LNCaP clone FGC (cell line): ENCODE measurements at places on chromosomes 16 and 17.
A peak's percentile ranks its signal among the peaks of the same experiment; 100 is the strongest.

DNA sequence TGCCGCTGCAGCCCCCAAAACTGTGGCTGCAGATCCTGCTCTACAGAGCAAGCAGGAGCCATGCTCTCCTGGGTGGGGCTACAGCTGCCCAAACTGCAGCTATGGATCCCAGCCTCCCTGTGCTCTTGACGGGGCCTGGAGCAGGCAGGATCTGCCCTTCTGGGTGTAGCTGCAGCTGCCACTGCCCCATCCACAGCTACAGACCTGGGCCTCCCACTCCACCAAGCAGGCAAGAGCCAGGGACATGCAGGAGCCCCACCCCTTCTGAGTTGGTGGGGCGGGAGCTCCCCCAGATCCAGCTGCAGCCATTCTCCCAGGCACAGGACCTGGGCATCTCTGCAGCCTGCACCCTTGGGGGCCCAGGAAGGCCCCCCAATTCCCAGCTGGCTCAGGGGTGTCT is 551.2 kb upstream of the CA10 start:
- no peak for DNase-seq

- no peak for DNase-seq
Measured at GRCh38 chr17:73625006-73625405, 19.2 kb downstream of the SDK2 start.

DNA sequence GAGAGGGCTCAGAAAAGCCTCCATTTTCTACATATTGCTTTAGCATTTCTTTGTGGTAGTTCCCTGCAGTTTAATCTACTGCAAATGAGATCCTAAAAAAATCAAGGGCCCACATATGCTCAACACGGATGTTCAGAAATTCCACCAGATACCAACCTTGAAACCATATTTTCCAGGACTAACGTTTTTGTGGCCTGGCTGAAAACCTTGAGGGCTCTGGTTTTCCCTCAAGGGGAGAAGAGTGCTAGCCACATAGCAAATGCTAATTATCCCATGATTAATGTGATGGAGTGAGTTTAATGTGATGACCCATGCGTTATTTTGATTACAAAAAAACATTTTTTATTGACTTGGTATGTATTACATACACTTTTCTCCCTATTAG is 68.9 kb downstream of the SNX11 start:
- DNase-seq, result no peak

- no peak for DNase-seq
Measured at GRCh38 chr17:28554565-28554964, 2.1 kb upstream of the UNC119 start.

DNA sequence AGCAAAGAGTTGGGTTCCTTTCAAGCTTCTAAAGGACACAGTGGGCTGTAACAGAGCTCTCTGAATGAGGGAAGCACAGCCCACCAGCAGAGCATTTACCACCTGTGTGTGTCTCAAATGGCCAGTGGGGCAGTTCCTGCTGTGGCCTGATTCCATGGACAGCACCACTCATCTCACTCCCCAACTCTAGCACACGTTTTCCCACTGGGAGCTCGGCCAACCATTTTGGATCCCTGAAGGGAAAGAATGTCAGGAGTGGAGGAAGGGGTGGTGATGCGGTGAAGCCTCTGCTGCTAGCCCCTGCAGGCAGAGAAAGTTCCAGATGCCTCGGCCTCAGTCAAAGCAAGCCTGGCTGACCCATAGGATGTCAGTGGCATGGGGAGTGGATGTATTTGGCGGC is 86.6 kb downstream of the PLXDC1 start:
- DNase-seq, result no peak

DNA sequence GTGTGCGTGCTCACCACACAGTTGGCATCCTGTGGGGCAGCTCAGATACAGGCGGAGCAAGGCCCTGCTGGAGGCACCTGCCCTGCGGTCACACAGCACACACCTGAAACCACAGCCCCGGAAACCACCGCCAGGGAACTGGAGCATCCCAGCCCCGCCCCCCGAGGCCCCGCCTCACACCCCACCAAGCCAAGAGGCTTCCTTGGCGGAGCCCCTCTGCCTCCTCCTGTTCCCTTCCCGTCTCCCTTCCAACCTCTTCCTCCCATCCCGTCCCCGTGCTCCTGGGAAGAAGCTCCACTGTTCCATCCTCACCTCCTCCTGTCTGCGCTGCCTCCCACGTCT is 205.5 kb downstream of the NTN1 start:
- DNase-seq, result no peak

DNA sequence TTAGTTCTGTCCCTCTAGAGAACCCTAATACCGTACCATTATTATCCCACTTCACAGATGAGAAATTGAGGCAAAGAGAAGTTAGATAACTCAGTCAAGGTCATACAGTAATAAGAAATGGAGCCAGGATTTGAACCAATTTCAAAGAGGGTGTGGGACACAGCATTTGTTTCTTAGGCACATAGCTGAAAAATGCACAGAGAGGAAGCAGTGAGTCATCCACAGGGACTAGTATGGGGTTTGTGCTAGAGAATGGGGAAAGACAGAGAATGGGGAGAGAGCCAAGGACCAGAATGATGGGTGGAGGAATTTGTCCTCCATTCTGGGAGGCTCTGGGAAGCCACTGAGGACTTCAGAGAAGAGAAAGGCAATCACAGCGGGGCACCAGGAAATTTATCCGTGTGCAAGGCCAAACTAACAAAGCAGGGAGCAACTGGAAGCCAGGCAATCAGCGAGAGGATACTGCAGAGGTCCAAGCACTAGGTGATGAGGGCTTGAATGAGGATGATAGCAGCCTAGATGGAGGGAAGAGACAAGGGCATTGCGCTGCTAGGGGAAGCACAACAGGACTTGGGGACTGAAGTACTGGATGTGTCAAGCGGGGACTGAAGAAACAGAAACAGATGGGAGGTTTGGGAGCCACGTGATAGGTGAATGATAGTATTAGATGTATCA is 78.1 kb upstream of the ZFHX3 start:
- no peak for DNase-seq

DNA sequence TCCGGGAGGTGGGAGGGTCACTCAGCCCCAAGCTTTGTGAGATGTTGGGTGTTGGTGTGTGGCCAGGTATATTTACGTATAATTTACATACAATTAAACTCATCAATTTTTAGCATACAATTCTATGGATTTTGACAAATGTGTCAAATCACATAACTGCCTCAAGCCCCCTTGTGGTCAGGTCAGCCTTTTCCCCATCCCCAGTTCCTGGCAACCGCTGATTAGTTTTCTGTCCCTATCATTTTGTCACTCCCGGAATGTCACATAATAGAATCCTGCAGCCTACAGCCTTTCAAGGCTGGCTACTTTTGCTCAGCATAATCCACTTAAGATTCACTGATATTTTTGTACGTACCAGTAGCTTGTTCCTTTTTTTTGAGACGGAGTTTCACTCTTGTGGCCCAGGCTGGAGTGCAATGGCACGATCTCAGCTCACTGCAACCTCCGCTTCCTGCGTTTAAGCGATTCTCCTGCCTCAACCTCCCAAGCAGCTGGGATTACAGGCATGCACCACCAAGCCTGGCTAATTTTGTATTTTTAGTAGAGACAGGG is 19.3 kb upstream of the RAI1 start:
- no peak for DNase-seq

- DNase-seq, result no peak
Measured at GRCh38 chr17:82884341-82884969, 44.6 kb upstream of the ZNF750 start.

DNA sequence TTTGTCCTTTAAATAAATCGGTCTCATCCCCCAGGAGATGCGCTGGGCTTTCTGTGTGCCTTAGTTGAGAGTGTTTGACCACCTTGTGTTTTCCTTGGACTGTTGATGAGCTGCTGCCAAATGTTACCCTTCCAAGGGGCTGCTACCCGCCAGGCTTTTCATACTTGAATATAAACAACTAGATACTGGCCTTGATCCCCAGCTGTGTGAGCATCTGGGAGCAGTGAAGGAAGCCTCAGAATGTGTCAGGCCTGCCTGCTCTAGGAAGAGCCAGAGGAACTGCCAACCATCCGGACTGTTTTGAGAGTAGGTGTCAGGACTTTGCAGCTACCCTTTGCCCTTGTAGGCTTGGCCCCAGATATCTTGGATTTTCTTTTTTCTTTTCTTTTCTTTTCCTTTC is 57.8 kb downstream of the LDHD start:
- DNase-seq, result no peak

GRCh38 chr17:81210868-81211267 is 11.9 kb downstream of the CEP131 start:
- DNase-seq, result no peak

- no peak for DNase-seq
Measured at GRCh38 chr16:19842426-19843157, 42.1 kb downstream of the GPRC5B start.

GRCh38 chr16:8848939-8849391 is 19.8 kb downstream of the CARHSP1 start:
- DNase-seq, result no peak

GRCh38 chr16:48790151-48790550 is 180.2 kb upstream of the N4BP1 start:
- DNase-seq, result no peak

GRCh38 chr17:77666881-77667395 is 291.6 kb upstream of the TNRC6C start:
- DNase-seq, result no peak

DNA sequence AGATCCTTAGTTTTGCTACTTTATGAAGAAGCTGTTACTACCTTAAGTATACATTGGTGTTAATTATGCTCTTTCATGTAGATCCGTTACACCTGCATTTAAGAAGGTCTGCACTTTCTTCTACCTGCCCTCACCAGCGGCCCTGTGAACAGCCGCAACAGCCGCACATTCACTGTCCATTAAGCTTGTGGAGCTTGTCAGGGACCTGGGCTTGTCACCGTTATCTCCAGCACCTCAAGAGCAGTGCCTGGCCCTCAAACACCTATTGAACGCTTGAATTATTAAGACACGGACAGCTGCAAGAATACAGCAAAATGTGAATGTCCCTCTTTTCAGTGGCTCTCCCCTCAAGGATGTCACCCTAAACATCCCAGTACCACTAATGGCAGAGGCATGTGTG is 3.0 kb upstream of the MXRA7 start:
- no peak for DNase-seq

DNA sequence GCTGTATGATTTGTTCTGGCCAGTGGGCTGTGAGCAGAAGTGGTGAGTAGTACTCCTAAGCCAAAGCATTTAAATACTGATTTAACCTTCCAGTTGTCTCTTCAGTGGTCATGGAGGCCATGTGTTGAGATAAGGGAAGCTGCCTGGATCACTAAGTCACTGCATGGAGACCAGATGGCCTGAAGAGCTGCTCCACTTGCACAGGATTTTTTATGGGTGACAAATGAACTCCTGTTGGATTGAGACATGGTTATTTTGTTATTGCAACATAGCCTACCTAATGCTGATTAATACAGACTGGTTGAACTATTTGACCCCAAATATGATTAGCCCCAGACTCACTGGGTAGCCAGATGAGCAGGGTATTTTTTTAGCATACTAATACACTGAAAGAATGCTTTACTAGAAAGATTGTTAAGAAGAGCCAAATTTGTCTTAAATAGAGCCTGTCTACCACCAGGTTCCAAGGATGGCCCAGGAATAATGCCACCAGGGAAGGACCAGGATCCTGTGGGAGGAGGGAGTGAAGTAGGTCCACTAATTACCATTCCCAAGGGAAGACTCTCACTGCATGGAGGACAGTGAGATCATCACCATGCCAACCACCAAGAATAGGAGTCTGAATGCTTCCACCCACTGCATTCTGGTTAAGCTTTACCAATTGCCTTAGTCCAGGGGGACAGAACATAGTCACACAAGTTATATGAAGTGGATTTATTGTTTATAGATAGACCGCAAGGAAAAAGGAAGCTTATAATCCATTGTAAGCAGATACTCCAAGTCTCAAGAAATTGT is 187.4 kb upstream of the IRX6 start:
- no peak for DNase-seq

DNA sequence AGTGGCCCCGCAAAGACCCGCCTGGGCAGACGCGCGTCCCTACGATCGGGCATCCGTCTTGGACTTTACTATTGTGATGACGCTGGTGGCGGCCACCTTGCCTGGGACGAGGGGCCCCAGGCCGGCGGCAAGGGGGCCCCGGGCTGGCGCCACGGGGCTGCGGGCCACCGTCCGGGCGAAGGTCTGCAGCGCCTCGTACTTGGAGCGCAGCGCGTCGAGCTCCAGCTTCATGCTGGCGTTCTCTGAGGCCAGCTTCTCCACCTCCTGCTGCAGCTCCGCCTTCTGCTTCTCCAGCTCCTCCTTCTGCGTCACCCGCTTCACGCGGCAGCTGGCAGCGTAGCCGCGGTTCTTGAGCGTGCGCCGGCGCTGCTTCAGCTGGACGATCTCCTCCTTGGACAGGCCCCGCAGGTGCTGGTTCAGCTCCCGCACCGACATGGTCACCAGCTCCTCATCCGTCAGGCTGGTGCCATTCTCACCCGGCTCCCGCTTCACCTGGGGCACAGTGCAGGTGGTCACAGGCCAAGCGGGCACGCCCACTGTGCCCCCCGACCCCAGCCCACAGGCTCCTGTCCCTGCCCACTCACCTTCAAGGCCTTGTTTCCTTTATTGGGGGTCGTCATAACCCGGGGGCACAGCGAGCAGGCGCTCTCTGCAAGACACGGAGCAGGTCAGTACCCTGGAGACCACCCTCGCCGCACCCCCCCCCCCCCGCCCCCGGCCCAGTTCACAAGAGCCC is 4.8 kb upstream of the SIRT7 start:
- no peak for DNase-seq

GRCh38 chr17:10034719-10035475 is 129.8 kb upstream of the RCVRN start:
- DNase-seq, result no peak

- no peak for DNase-seq
Measured at GRCh38 chr17:4818276-4818675, 11.3 kb downstream of the PLD2 start.

DNA sequence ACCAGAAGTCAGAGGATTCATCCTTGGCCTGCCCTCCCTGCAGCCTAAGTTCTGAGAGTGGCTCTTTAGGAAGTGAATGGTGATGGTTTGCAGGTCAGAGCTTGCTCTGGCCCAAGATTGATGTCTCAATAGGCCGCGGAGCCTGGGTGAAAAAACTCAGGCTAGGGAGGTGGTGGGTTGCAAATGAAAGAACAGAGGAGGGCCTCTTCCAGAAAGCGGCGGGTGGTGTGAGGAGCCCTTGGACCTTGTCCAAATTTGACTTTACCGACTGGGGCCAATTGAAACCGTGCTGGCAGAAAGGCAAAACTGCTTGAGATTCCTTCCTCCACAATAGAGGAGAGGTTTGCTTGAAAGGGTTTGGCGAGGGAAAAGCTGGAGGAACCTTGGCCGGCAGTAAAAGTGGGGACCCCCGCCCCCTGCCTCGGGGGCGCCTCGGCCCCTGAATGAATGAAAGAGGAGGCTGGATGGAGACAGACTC is 331.3 kb downstream of the SEC14L1 start:
- no peak for DNase-seq

GRCh38 chr16:9060225-9060624 is 31.2 kb upstream of the HAPSTR1 start:
- no peak for DNase-seq

GRCh38 chr17:42798383-42799380 is at the start of the genes CNTD1 and COA3:
TSS of gene CNTD1 (plus strand) at chr17:42798861. CDS start at chr17:42799068, 207 bp downstream.
TSS of gene COA3 (minus strand) at chr17:42798704. CDS start at chr17:42798681, 23 bp downstream.
- DNase-seq, result peak; percentile 56

DNA sequence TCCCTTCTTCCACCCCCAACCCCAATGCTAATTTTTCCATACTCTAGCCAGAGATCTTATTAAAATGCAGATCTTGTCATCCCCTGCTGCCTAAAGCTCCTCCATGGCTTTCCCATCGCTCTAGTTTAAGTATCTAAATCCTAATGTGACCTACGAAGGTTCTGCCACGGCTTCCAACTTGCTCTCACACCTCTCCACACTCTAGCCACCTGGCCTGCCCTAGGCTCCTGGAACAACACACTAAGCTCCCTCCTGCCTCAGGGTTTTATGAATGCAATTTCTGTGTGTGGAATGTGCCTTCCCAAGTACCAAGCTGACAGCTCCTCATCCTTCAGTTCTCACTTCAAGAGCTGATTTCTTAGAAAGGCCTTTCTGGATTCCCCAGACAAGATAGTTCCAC is 16.6 kb downstream of the NXPH3 start:
- DNase-seq, result no peak
